ENCODE measurements at places on chromosomes 2 and 18.

DNA sequence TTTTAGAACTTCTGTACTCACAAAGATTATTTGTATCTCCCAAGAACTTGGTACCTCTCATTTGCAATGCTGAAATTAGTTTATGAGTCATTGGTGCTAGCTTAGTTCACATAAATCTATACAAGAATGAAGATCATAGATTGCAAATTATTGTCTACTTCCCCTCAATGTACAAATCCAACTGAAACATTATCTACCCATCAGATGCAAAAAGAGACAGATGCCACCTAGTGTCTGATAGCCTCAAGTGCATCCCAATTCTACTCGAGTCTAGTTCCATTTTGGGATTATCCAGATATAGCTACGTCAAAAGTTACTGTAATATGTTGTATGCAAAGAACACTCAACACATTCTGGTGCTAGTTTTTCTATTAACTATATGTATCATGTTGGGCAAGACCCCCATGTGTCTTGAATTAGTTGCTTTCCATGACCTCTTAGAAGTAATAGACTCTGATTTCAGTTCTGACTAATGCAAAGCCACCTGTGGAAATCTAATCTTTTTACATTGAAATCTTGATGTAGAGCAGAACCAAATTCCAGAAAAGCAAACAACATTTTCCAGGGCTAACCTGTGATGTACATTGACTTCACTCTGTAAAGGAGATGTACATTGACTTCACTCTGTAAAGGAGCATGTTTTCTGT is 210.0 kb downstream of the RBM43 start:
- DNase-seq, result no peak

- DNase-seq, result no peak
Measured at GRCh38 chr18:26511339-26512071, 36.8 kb downstream of the KCTD1 start.

- DNase-seq, result no peak
Measured at GRCh38 chr2:238978497-238978896, 130.6 kb downstream of the TWIST2 start.

GRCh38 chr2:7057865-7058400 is 140.7 kb downstream of the RNF144A start:
- no peak for DNase-seq

GRCh38 chr2:121038031-121038430 is 247.0 kb downstream of the TFCP2L1 start:
- no peak for DNase-seq

- DNase-seq, result no peak
Measured at GRCh38 chr2:28352610-28353195, 40.0 kb upstream of the FOSL2 start.

GRCh38 chr2:15730545-15731212 is 139.0 kb downstream of the DDX1 start:
- DNase-seq, result no peak

DNA sequence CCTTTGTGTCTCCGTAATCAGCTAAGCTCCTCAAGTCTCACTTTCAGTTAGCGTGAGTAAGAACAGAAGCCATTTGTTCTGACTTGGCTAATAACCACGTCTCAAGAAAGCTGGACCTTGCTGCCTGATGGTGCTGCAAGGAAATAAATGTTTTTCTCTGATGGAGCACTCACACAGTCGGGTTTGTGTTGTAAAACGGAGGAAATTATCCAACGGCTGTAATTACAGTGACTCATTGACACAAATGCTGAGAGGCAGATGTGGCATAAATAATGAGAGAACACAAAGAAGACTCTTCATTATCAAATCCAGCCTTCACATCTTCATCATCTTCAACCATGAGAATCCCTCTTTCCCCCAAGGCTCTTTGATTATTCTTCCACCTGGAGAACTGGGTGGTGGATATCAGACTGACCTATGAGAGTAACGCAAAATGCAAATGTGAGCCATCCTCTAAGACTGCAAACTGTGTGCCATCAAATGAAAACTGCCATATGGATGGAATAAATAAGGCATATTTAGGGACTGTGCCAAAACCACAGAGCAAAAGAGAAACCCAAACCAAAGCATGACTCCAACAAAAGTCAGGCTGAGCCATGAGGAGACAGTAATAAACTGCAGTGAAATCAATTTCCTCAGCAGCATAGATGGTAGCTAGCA is 252.6 kb downstream of the RND3 start:
- DNase-seq, result no peak

All from cerebellar nuclear complex (tissue), 1 donor.